ENCODE measurements at places on chromosomes 5 and 9.

GRCh38 chr9:129319938-129320481 lies 141.9 kb upstream of the IER5L start:
- no peak for DNase-seq

DNA sequence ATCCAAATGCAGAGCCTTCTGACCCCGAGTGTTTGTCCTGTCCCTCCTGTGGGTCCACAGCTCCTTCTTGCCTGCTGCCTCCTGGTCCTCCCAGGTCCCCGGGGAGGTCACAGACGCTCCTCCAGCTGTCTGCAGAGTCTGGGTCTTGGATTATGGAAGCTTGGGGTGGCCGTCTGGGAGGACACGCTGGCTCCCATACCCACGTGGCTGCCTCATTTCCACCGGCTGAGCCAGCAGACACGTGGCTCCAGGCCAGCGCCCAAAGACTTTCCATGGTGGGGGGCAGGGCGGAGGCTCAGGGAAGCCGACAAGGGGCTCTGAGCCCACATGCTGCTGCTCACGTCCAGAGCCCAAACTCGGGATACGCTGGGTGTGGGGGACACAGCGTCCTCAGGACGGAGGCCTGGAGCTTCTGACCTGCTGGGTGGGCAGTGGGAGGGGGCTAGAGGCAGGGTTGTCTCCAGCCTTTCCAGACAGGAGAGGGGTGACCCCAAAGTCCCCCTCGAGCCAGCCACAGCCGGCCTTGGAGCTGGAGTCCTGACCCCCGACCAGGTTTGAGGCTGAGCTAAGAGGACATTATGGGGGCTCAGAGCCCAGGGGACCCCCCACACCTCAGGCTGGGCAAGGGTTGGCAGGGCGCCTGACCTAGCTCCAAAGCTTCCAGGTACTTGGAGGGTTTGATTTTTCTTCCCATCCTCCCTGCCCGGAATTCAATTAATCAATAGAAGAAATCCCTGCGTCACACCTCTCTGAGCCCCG lies 24.2 kb upstream of the RNU6ATAC start:
- DNase-seq: no peak

- peak; percentile 47 for DNase-seq
These were observed 709 bp downstream of the IQGAP2 start for GRCh38 chr5:76403766-76404222.

DNA sequence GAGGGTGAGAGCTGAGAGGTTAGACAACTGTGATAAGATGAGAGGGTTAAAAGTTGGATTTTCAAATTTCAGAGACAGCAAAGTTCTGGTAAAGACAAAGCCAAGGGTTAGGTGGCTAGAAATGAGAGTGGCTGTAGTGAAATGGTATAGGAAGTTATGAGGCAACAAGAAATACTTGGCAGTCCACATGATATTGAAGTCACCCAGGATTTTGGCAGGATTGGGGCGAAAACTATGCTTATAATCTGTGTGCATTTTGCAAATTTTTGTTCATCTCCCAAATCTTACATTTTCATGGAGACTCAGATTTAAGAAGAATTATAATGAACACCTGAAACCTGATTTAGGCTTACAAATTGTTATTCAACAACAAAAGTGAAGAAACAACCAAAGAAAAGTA lies 35.6 kb downstream of the C9 start:
- DNase-seq: no peak

DNA sequence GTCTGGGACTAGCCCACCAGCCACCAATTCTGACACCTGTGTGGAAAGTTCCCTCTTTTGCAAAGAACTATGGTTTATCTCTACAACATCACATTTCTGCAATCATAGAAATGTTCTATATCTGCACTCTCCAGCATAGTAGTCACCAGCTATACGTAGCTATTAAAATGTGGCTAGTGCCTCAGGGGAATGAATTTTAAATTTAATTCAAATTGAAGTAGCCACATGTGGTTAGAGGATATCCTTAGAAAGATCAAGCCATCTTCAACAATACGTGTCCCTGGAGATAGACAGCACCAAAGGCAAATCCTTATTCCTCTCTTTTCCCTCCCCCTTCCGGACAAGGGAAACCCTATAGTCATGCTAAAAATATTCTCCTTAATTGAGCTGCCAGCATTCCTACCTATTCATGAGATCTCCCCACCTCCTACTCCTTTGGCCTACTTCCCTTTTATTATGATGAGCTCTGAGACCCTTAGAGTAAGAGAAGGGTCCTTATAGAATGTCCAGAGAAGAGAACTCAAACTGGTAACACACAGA lies 11.1 kb downstream of the LCP2 start:
- no peak for DNase-seq

DNA sequence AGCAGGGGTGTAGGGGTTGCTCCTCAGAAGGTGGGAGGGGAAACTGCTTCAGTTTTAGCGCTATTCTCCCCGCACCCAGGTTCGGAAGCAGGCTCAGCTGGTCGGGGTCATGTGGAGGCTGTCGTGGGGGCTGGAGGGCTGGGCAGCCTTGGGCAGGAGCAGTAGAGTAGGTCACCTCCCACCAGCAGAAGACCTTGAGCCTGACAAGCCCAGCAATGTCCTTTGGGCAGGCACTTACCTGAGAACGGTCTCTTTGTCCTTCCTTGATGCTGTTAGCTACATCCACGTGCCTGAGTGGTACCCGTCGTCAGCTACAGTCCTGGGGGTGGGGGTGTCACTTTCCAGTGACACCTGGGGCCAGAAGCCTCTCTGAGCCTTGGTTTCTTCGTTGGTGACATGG lies 20.3 kb downstream of the ENHO start:
- DNase-seq: no peak

DNA sequence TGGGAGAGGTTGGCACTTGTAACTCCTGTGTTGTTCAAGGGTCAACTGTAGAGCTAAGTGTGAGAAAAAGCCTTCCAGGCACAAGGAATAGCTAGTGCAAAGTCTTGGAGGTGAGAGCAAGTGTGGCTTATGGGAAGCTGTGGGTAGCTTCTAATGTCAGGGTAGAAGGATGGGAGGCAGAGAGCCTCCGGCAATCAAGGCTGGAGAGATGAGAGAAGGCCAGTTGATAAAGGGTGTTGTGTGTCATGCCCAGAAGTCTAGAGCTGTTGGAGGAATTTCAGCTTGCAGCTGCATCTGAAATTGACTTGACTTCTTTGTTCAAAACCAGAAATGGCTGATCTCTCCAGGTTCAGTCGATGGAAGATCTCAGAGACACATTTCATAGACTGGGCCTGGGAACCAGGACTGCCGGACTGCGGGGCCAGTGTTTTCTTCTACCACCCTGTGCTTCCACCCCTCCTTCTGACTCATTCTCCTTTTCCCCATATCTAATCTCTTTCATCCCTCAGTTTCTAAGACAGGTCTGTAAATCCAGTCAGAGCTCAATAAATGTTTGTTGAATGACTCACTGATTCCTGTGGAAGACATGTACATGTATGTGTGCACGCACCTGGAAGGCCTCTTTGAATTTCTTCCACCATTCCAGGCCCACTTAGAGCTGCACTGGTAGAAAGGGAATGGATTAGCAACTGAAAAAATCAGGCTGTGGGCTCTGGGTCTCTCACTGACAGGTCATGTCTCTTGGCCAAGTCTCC lies 67.8 kb upstream of the KLF4 start:
- DNase-seq: no peak

- DNase-seq: no peak
These were observed at the start of gene CTXN3 for GRCh38 chr5:127649018-127649439. Gene CTXN3 (plus strand): TSS chr5:127649082. CDS start chr5:127657522, 8,440 bp downstream.

DNA sequence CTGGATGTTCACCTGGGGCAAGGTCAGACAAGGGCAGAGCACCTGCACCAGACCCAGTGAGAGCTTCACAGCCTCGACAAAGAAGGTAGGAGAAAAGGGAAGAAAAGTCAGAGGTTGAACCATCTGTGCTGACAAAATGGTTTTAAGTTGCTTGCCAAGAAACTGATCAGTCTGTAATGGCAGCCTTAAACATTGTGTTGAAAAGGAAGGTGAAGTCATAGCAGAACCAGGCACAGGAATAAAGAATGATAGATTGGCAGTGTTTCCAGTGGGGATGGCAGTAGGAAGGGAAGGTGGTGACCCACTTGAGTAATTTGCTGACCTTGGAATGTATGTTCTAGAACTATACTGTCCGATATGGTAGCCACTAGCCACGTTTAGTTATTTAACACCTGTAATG lies 34.2 kb downstream of the HTR4 start:
- no peak for DNase-seq

- DNase-seq: no peak
These were observed 485.3 kb upstream of the DMAC1 start for GRCh38 chr9:8284884-8285283.

DNA sequence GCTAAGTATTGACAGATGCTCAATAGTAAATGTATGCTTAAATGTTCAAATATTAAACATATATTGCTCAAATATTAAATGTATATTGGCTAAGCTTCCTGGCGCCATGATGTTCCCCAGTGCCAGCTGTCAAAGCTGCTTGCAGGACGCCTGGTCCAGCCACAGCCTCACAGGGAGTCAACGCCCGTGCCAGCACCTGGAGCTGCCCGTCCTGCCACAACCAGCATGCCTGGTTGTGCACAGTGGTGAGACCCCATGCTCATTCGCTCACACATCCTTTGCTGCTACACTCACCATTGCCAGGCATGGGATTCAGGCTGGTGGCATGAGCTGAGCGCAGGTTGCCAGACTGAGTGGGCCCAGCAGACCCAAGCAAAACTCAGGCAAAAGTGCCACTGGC lies 926.9 kb upstream of the EDIL3 start:
- DNase-seq: no peak

Measured in stimulated activated CD8-positive, alpha-beta memory T cell treated with anti-CD3 and anti-CD28 coated beads, Interleukin-12 subunit alpha, Interleukin-12 subunit beta, amount 100 ng/mL, for 4 hours (primary cell).